ENCODE measurements at places on chromosomes 6 and 20.

GRCh38 chr6:170253910-170254269 is 37.0 kb downstream of the DLL1 start:
- H3K27ac ChIP-seq, result no peak overlapping the region
- no peaks in the 10 kb centered on the region for H3K36me3 ChIP-seq
- H3K4me3 ChIP-seq, result no peak overlapping the region
- peaks cover 6% of the 10 kb centered on the region for H3K27me3 ChIP-seq
- no peak for DNase-seq

- H3K4me1 ChIP-seq, result peaks cover 71% of the 10 kb centered on the region
- peak overlapping the region; percentile 93 for H3K27ac ChIP-seq
Observed at GRCh38 chr6:12049165-12049564, 37.1 kb downstream of the HIVEP1 start.

GRCh38 chr6:134047673-134048072 is 4.8 kb downstream of the SLC2A12 start:
- peaks cover 10% of the 10 kb centered on the region for H3K4me1 ChIP-seq
- H3K36me3 ChIP-seq, result no peaks in the 10 kb centered on the region
- peaks cover 13% of the 10 kb centered on the region for H3K27me3 ChIP-seq
- H3K4me3 ChIP-seq, result no peak overlapping the region

GRCh38 chr20:50403565-50404418 is 106.4 kb upstream of the PTPN1 start:
- no peak for DNase-seq
- H3K27me3 ChIP-seq, result peaks cover 22% of the 10 kb centered on the region

GRCh38 chr6:44457596-44457995 is 70.1 kb downstream of the CDC5L start:
- DNase-seq, result no peak
- no peak overlapping the region for H3K4me3 ChIP-seq
- no peaks in the 10 kb centered on the region for H3K4me1 ChIP-seq
- H3K27ac ChIP-seq, result no peak overlapping the region
- peaks cover 3% of the 10 kb centered on the region for H3K36me3 ChIP-seq

- H3K27ac ChIP-seq, result peak overlapping the region; percentile 93
- DNase-seq, result no peak
- H3K27me3 ChIP-seq, result no peaks in the 10 kb centered on the region
Observed at GRCh38 chr6:42781546-42781795, 381 bp upstream of the BICRAL start.

All from activated CD4-positive, alpha-beta T cell treated with anti-CD3 and anti-CD28 coated beads, Interleukin-2, amount 10 ng/mL, durations not matched to agents 24 days and 14 days (primary cell).